ENCODE measurements at places on chromosomes 11 and 22.

GRCh38 chr11:74696939-74697675 is 34.1 kb downstream of the CHRDL2 start:
- no peak for DNase-seq

DNA sequence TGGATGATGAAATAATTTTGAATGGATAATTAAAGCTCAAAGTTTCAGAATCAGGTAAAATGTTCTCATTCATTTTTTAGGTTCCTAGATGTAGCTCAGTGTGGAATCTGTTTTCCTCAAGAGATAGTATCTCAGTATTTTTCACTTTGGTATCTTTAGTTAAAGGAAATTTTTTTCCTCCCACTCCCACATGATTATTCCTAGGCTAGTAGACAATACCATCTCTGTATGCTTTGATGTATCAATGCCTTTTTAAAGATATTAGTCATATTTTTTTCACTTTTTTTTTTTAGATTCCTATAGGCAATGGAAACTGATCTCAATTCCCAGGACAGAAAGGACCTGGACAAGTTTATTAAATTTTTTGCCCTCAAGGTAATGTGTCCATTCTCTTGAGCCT is 26.6 kb downstream of the ATG13 start:
- no peak for DNase-seq

- no peak for DNase-seq
Observed at GRCh38 chr11:37946155-37946766, 1348.2 kb upstream of the RAG2 start.

DNA sequence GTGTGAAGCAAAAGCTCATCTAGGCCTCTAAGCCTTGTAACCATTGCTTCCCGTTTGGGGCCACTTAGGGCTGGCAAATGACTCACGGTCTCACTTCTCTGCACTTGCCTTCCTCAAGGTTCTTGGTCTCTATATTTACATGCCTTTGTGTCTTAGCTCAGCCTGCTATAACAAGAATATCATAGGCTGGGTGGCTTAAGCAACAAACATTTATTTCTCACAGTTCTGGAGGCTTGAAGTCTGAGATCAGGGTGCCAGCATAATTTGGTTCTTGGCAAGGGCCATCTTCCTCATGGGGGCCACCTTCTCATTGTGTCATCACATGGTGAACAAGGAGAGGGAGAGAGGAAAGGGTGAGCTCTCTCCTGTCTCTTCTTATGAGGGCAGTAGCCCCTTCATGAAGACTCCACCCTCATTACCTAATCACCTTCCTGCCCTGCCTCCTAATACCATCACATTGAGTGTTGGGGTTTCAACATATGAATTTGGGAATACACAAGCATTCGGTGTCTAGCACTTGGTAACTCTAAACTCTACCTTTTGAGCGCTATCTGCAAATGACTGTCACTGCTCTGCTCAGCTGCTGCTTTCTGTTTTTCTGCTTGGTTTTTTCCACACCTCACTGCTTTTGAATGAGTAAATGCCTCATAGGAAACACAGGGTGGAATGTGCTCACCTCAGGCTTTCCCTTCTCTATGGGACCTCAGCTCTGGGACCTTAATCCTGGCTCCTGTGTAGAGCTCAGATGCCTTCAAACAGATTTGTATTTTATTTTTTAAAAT is 16.2 kb upstream of the ME3 start:
- DNase-seq: no peak

GRCh38 chr11:82895437-82896091 is 4.7 kb downstream of the PRCP start:
- DNase-seq: no peak

DNA sequence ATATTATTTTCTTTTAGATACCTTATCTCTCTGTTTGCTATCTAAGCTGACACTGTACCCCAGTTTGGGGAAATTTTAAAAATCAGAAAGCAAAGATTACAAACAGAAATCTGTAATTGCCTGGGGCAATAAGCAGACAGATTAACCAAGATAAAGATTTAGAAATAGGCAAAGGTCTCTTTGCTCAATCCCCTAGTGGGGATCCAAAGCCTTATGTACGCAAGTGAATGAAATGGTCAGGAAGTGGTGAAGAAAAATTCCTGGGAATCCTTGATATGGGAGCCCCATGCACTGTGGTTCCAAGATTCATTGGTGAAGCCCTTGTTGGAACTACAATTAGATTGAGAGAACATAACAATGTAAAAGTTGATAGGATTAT is 139.5 kb upstream of the GUCY1A2 start:
- no peak for DNase-seq

DNA sequence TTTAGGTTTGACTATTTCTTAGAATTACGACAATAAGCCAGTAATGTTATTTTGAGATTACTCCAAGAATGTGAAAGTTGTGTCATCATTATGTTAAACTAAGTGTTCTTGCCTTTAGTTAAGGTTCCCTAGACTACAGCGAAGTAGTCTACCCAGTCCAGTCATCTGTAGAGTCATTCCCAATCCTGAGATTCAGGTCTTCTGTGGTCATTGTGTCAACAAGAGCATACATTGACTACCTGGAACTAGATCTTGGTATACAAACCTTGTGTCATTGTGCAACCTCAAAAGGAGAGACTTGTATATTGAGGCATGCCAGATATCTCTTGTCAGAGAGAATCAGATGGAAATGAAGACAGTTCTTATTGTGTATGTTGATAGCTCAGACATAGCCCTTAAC is 115.9 kb downstream of the ATM start:
- DNase-seq: no peak

GRCh38 chr11:130462931-130463330 is 14.5 kb downstream of the ADAMTS15 start:
- DNase-seq: no peak

- peak; percentile 21 for DNase-seq
Observed at GRCh38 chr11:68998390-68998911, 14.6 kb downstream of the MRGPRF start.

DNA sequence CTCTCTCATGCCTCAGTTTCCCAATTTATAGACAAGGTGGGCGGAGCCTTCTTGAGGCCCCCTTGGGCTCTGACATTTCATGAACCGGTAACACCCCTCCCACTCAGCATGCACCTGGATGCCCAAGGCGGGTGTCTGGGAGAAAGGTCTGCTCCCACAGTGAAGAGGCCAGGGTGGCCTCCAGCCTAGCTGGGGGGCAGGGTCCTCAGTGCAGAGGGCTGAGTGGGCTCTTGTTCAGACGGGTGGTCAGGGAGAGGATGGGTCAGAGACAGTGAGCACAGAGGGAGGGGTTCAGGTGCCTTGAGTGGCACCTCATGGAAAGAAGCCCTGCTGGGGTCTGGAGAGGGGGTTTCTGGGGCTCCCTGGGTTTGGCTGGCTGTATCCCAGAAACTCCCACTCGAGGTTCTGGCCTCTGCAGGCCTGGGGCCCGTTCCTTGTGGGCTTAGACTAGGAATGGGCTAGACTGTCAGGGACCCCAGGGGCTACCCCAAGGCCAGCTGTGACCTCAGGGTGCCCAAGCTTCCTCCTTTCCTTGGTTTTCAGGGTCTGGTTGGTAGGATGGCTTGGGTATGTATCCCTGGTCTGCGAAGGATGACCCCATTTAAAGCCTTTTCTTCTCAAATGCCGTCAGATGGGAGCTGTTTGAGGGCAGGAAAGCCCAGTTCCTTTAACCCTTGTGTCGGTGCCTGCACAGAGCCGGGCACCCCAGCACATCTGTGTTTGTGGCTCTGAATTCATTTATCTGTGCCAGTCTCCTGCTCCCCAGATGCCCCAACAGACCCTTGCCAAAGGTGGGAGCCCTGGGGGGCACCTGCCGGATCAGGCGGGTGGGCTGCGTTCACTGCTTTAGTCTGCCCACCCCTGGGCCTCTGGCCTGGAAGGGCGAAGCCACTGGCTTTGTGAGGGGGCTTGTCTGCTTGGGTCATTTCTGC is 1.2 kb downstream of the SYNGR1 start:
- DNase-seq: no peak

- no peak for DNase-seq
Observed at GRCh38 chr11:59222464-59223060, 9.8 kb upstream of the MPEG1 start.

DNA sequence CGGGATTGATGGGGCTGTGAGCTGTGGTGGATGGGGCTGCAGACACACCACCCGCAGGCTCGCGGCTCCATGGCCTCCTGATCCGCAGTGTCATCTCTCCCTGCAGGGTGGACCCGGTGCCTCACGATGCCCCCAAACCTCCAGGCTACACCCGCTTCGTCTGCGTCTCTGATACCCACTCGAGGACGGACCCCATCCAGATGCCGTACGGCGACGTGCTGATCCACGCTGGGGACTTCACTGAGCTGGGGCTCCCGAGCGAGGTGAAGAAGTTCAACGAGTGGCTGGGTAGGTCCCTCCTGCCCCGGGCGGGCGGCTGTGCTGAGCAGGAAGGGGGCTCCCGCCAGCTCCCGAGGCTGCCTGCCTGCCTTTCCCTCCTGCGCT is 23.1 kb downstream of the MPPED1 start:
- DNase-seq: no peak
